ENCODE measurements at places on chromosomes 6 and 20.

- no peak for DNase-seq
Measured at GRCh38 chr6:4434655-4435054, 299.3 kb upstream of the ECI2 start.

DNA sequence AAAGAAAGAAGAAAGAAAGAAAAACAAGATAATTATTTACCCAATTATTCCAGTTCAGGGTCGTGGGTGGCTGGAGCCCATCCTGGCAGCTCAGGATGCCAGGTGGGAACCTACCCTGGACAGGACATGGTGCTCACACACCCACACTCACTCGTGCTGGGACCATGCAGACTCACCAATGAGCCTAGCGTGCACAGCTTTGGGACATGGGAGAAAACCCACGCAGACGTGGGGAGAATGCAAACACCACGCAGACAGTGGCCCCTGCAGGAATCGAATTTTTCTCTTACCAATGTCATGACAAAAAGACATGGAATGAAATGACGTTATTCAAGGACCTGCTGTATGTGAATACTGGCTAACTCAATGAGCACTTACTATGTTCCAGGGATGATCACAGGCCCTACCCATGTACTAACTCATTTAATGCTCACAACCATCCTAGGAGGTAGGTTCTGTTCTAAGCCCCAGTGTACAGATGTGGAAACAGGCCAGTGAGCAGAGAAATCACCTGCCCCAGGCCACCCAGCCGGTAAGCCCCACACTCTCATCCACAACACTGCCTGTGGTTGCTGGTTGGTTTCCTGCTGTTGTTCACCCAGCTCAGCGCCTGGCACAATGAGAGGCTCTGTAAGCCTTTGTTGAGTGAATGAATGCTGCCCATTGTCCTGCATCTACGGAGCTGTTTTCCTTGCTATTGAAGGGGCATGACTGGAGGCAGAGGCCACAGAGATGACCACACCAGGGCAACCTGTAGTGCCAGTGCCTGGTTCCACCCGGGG, 6.8 kb upstream of the PI16 start:
- no peak for DNase-seq

DNA sequence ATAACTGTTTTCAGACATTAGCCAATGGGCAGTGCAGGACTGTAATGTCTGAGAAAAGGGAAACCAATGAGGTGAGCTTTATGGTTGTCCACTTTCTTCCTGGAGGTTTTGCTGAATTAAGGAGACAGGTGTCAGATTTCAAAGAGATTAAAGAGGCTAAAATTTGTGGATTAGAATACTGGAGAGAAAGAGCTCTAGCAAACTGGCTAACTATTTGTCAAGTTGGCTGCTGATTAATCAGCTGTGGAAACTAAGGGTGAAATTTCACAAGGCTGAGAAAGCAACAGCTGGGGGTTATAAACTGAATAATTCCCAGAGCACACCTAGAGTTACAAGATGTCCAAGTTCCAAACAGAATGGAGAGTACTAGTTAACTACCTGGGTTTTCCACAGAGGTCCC, 198.9 kb downstream of the TBC1D32 start:
- no peak for DNase-seq

DNA sequence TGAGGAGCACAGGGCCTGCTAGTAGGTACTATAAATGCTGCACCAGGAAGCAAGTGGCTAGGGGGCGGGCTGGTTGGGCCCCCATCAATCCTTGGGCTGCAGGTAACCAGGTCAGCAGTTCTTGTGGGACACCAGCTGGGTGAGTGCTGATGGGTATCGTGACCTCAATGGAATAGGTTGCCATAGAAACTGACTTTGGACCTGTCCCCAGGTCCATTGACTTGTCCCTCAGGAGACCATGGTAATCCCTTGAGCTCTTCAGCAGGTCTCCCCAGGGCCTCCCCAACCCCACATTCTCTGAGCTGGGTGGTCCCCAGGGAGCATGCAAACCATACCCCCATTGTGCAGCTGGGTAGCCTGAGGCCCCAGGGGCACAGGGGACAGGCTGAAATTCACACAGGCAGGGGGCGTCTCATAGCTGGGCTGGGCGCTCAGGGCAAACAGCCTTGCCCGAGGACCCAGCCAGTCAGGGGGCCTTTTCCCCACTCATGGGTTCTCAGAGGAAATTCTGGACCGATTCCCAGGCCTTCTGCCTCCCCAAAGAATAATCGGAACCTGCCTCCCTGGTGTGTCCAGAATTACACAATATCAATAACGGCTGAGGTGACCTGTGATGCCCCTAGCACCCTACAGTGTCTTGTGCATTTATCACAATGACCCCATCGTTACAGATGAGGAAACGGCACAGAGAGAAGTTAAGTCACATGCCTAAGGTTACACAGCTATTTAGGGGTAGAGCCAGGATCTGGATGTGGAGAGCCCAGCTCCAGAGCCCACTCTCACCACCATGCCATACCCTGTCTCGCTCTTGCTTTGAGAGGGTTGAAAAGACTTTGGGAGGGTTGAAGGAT, 35.9 kb downstream of the SRC start:
- no peak for DNase-seq

DNA sequence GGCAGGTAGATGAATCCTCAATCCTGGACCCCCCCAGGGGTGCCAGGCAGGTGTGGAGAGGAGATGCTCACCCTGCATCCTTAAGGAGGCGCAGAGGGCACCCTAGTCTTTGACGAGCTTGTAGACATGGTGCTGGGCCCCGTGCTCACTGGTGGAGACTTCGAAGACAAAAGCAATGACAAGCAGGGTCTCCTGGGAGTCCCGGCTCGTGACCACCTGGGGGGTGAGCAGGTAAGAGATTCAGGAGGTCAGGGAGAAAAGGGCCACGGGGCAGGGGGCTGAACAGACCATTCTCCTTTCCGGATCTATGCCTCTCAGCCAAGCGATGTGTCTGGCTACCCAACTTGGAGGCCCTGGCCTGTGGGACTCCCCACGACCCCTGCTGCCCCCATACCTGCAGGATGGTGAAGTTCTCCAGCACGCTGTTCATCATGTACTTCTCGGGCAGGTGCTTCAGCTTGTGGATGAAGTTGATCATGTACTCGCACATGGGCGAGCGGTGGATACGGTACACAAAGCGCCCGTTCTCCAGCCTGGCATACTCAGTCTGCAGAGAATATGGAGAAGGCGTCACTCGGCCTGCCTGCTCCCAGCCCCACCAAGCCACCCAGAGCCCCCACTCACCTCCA, 6.9 kb downstream of the RPL10A start:
- DNase-seq: peak; percentile 41

DNA sequence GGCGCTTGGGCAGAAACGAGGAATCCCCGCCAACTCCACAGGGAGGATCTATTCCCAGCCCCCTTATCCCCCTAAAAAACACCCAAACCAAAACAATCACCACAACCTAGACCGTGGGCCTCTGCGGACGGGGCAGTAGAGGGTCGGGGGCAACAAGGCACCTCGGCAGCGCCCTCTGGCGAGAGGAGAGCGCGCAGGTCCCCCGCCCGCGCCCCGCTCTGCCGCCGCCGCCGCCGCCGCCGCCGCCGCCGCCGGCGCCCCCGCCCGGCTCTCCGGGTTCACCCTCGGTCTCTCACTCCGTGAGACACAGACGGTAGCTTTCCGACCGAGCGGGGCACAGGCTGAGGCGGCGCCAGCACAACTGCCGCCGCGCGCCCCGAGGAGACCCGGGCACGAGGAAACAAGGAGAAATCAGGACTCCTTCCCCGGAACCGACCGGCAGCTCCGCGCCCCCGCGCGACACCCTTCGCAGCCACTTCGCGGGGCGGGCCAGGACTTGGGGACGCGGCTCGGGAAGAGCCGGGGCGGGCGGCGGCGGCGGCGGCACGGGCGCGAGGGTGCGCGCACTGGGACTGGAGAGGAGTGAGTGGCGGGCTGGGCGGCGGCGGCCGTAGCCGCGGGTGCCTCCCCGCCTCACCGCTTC, at the start of gene SLC35F1:
TSS of gene SLC35F1 (plus strand) at position 307 of the 643 bp plus-strand sequence.
- peak; percentile 90 for DNase-seq

GRCh38 chr6:36671687-36672375, 6.7 kb upstream of the CDKN1A start:
- no peak for DNase-seq

GRCh38 chr20:62963614-62964397, 11.3 kb downstream of the SLC17A9 start:
- DNase-seq: no peak

DNA sequence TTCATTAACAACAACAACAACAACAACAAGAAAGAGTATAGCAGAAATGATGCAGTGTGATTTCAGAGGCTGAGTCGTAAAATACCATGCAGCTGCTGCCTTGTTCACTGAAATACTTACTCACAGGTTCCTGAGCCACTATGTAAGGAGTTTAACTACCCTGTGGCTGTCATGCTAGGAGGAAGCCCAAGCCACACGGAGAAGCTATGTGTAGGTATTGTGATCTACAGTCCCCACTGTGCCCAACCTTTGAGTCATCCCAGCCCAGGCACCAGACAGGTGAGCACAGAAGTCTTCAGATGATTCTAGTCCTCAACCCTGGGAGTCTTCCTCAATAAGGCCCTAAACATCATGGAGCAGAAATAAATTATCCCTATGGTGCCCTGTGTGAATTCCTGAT, 14.6 kb upstream of the RALY start:
- DNase-seq: no peak

DNA sequence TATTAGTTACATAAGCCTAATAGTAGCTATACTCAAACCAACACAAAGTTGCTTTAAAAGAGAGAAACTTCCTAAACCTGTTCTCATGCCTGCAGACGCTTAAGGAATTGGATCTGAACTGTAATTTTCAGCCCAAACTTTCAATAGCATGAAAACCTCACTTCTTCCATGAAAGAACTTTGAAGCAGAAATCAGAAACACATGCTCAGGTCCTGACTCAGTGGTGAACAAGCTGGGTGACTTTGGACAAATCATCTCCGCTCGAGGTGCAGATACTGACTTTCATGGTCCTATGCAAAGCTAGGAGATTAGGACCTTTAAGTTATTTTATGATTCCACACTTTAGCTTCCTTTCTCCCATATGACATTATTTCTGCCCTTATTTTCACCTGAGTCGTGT, 36.5 kb downstream of the NOX3 start:
- no peak for DNase-seq

All from D341Med (cell line).